Stimulated activated CD4-positive, alpha-beta T cell treated with anti-CD3 and anti-CD28 coated beads, Interleukin-1b, Interleukin-23, amount 100 ng/mL, for 4 hours (primary cell): ENCODE measurements at places on chromosomes 12 and 14.

DNA sequence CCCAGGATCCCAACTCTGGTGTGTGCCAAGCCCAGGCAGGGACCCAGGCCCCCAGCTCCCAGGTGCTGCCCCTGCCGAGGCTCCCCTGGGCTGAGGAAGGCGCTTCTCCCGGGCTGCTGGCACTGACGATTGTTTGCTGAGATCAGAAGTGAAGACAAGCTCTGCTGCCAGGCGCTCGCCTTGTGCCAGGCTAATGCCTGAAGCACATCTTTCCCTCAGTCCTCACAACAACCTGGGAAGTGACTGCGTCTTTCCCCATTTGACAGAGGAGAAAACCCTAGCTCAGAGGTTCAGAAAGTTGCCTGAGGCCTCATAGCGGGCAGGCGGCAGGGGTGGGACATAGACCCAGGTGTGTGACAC lies 36.8 kb downstream of the ANKRD9 start:
- DNase-seq = no peak

- no peak for DNase-seq
Observed at GRCh38 chr14:66680216-66680615, 172.3 kb downstream of the GPHN start.

DNA sequence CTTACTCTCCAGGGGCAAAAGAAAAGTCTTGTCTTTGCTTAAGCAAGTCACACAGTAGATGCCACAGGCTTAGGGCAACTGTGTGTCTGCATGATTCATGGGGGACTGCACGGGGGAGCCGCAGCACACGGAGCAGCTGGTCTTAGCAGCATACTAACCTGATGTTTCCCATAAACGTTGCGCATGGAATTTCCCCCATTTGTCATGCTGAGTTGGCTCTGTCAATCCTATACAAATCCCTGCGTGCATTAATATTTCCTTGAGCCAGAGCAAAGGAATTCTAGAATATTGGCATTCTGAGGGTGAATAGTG lies 71.2 kb downstream of the SAMD4A start:
- DNase-seq = no peak

GRCh38 chr14:100651999-100652508 lies 64.8 kb upstream of the BEGAIN start:
- DNase-seq = no peak

DNA sequence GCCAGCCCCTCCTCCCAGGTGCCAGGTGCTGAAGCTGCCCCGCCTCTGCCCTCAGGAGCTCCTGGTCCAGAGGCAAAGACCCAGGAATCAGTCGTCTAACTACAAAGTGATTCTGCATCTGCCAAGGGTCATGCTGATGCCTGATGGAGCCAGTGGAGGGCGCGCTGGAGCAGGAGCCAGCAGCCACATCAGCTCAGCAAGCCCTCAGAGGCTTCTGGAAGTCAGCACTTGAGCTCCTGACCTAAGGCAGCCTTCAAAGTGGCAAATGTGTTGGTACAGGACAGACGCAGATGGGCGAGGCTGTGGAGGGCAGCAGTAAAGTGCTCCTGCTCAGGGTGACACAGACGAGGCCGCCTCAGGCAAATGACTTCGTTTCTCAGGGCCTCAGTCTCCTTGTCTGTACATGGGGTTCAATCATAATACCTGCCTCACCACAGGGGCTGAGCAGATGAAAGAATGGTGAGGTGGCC lies 10.9 kb downstream of the C12orf43 start:
- DNase-seq = peak; percentile 15

DNA sequence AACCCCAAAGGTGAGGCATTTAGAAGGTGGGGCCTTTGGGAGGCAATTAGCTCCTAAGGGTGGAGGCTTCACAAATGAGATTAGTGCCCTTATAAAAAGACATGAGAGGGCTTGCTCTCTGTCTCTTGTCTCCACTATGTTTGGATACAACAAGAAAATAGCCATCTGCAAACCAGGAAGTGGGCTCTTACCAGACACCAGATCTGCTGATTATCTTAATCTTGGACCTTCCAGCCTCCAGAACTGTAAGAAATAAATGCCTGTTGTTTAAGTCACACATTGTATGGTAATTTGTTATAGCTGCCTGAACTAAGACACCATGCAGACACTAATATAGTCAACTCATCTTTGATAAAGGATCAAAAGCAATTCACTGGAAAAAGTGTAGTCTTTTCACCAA lies 34.4 kb downstream of the TMEM116 start:
- DNase-seq = no peak

GRCh38 chr14:55254581-55254980 lies 16.6 kb upstream of the FBXO34 start:
- DNase-seq = no peak

- DNase-seq = no peak
Observed at GRCh38 chr12:11016937-11017336, 5.5 kb downstream of the TAS2R19 start.

GRCh38 chr14:77542421-77543239 lies 44.0 kb upstream of the ISM2 start:
- no peak for DNase-seq

- DNase-seq = no peak
Observed at GRCh38 chr12:84329938-84330337, 582.7 kb downstream of the SLC6A15 start.
